ENCODE measurements at places on chromosomes 7 and 10.
A peak's percentile ranks its signal among the peaks of the same experiment; 100 is the strongest.

DNA sequence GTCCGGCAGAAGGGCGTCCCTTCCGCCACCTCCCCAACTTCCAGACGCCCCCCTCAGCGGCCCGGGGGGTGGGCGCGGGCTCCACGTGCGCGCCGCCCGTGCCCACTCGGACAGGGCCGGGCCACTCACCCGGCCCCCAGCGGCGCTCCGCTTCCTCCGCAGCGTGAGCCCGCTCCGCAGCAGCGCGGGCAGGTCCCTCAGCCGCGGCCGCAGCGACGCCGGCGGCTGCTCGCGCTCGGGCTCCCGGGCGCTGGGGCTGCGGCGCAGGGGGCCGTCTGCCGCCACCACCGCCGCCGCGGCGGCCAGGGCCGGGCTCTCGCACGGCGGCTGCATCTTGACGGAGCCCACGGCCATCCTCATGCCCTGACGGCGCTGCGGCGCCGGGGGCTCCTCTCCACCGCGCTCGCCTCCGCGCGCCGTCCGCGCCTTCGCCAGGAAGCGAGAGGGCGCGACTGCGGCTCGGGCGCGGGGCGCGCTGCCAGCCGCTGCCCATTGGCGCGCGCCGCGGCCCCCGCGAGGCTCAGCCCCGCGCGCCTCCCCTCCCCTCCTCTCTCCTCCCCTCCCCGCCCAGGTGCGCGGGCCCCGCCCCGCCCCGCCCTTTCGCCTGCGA is at the start of gene RAPGEF5:
Gene RAPGEF5, minus strand, starts transcription at position 454 of the 610 bp plus-strand sequence. Its CDS starts 94 bp downstream, at position 360.
- DNase-seq = no peak

- no peak for DNase-seq
Measured at GRCh38 chr10:49408519-49409306, 12.8 kb upstream of the DRGX start.

DNA sequence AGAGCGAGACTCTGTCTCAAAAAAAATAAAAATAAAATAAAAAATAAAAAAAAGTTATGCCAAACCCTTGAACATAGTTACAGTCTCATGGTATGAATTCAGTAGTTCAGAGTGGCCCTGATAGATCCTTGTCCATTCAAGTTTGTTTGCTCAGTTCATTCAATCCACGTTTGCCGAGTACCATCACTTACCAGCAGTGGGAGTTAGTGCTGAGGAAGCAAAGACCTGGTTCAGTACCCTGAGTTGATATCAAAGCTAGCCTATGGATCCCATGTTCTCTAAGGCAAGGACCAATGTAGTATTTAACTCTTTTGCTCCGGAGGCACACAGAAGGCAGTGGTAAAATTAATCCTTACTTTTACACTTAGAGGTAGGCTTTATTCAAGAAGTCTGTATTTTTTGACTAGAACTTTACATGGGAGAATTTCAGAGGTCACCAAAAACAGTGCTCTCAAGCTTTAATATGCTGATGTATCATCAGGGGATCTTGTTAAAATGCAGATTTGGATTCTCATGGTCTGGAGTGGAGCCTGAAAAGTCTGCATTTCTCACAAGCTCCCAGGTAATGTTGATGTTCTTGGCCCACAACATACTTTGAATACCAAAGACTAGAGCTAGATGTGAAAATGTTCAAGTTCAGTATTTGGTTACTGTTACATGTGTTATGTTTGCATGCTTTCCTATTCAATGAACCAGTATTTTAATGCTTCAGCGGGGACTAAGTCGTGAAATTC is 38.1 kb upstream of the HBP1 start:
- DNase-seq = no peak

GRCh38 chr10:103548581-103549348 is 55.3 kb downstream of the NEURL1 start:
- peak; percentile 41 for DNase-seq

- DNase-seq = no peak
Measured at GRCh38 chr10:31207636-31208035, 111.4 kb upstream of the ZEB1 start.

- DNase-seq = no peak
Measured at GRCh38 chr10:35451151-35452016, 115.1 kb downstream of the CCNY start.

- DNase-seq = no peak
Measured at GRCh38 chr7:16417906-16418305, 3.4 kb downstream of the CRPPA start.

GRCh38 chr7:37100735-37101331 is 347.8 kb downstream of the ELMO1 start:
- no peak for DNase-seq

- no peak for DNase-seq
Measured at GRCh38 chr7:128236924-128237586, 4.0 kb upstream of the LEP start.

GRCh38 chr10:66534866-66535265 is 391.0 kb upstream of the LRRTM3 start:
- no peak for DNase-seq

GRCh38 chr7:130900471-130901076 is 166.6 kb upstream of the KLF14 start:
- DNase-seq = no peak

GRCh38 chr7:129423700-129424410 is 10.4 kb upstream of the STRIP2 start:
- DNase-seq = no peak

- DNase-seq = no peak
Measured at GRCh38 chr7:17520941-17521340, 222.5 kb downstream of the AHR start.

- no peak for DNase-seq
Measured at GRCh38 chr10:34745244-34745643, 69.9 kb downstream of the PARD3 start.

GRCh38 chr7:101058355-101058754 is 26.9 kb upstream of the TRIM56 start:
- DNase-seq = peak; percentile 69

DNA sequence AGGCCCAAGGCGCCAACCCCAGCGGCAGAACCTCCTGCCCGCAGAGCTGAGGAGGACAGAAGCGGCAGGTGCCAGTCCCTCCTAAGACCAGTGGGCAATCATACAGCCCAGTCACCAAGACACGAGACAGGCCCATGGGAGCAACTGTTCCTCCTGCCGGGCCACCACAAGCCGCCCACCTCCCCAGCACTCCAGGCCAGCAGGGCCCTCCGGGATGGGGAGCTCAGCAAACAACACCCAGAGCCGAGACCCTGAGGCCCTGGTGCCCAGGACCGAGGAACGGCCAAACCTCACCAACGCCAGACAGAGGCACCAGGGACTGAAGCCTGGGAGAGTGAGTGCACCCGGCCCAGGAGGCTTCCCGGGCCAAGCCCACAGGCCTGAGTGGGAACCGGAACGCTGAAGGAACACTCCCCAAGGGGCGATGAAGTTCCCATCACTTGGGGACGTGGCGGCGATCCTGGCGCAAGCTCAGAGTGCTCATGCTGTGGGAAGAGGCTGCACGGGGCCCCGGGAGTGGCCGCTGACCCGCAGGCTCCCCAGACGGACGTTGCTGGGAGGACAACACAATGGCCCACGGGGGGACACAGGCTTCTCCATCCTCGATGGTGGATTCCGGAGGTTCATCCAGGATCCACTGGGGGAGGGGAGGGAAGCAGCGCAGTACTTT is 35.1 kb downstream of the GPER1 start:
- DNase-seq = peak; percentile 73

DNA sequence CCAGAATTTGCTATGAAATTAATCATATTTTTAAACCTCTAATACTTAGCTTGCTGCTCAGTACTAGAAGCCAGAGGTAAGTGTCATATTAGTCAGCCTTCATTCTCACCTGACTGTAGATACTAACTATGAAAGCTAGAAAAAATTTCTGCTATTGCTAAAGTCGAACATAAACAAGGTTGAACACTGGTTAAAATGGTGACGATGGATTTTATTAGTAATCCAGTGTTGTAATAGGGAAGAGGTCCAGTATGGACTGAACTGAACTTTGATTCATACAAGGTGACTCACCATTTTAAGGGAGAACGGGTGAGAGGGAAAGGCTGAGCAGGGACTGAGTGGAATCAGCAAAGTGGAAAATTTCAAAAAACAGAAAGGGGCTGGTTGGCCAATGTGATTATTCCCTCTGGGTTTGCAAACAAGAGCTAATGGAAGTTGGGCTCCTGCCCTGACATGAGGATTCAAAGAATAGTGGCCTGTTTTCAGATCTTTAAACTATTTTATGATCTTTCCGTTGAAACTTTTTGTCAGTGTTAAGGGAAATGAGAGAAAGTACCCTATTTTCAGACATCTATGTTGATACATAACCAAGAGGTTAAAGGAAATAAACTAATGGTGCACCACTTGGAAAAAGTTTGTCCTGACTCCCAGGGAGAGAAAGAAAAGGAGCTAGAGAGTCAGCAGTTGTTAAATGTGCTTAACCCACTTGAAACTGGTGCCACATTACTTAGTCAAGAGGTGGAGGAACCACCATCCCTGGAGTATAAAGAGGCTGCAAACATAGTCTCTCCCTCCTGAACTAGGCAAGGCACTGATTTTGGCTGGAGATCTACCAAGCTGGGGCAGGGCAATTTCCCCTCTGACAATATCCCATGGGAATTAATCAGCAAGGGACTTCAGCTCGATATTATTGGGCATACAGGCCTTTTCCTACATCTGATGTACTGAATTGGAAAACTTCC is 15.3 kb upstream of the AKR1C1 start:
- DNase-seq = no peak

GRCh38 chr7:392822-393221 is 102.9 kb downstream of the FOXL3 start:
- no peak for DNase-seq
